ENCODE measurements at places on chromosomes 3 and 15. TPM values are rescaled to one million over a fixed set of nuclear protein-coding genes. Genes with fewer than 3 reads are reported as not detected.

The GABRR3 gene
- not detected for total RNA-seq

The GOLGA6D gene
- not detected for total RNA-seq

The GRAMD2A gene
- total RNA-seq = 0.33 TPM

The ARGFX gene
- total RNA-seq = not detected

The FETUB gene
- not detected for total RNA-seq

The DUOXA2 gene
- total RNA-seq = not detected

The MESP2 gene
- total RNA-seq = 0.75 TPM

The CCDC39 gene
- 0.12 TPM for total RNA-seq

The ACTC1 gene
- total RNA-seq = not detected
